Activated CD4-positive, alpha-beta T cell treated with anti-CD3 and anti-CD28 coated beads, Interleukin-2, amount 50 U/mL, for 4 hours (primary cell): ENCODE measurements at places on chromosomes 7 and 10.

GRCh38 chr7:67913604-67914003, 917.0 kb downstream of the TYW1 start:
- no peak for DNase-seq

- no peak for DNase-seq
Measured at GRCh38 chr10:130003787-130004613, 39.9 kb upstream of the EBF3 start.

GRCh38 chr7:148882192-148882591, 1.9 kb downstream of the EZH2 start:
- DNase-seq, result no peak

DNA sequence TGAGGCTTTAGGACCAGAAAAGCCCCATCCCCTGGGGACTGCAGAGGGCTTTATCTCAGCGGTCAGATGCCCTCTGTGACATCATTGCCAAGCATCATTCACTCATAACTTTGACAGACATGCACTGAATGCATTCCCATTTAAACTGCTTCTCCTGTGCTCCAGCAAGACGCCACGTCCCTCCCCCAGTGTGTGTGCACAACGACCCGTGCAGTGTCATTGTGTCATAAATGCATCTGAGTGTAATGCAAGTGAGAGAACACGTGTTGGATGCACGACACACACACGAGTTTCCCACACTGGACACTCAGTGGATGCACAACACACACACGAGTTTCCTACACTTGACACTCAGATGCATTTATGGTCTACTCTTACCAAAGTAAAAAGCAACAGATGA, 337.9 kb downstream of the PTPRN2 start:
- DNase-seq, result no peak

- DNase-seq, result no peak
Measured at GRCh38 chr10:115136616-115137015, 43.5 kb downstream of the ATRNL1 start.

DNA sequence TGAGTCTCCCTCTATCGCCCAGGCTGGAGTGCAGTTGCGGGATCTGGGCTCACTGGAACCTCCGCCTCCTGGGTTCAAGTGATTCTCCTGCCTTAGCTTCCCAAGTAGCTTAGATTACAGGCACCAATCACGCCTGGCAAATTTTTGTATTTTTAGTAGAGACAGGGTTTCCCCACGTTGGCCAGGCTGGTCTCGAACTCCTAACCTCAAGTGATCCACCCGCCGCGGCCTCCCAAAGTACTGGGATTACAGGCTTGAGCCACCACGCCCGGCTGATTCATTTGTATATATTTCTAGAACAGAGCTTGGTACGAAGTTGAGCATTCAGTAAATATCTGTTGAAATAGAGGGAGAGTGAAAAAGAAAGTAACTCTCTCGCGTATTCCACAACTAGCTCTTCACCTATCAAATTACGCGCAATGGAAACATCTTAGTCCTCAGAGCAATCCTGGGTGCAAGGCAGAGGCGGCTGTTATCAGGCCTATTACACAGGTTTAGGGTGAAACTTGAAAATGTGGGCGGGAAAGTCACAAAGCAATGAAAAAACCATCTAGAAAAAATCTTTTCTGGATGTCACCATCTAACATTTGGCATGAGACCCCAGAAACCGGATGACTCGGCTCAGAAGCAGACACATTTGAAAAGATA, 707 bp upstream of the GHITM start:
- DNase-seq, result peak; percentile 48

- DNase-seq, result no peak
Measured at GRCh38 chr10:3807211-3807927, 22.4 kb upstream of the KLF6 start.

DNA sequence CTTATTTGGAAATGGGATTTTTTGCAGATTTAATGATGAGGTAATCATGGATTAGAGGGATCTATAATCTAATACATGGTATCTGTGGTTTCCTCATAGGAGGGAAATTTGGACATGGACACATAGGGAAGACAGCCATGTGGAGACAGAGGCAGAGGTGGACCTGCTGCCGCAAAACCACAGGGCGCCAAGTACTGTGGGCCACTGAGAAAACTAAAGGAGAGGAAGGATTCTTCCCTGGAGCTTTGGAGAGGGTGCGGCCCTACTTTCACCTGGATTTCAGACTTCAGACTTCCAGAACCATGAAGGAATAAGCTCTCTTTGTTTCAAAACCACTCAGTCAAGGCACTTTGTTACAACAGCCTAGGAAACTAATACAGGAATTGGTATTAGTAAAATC, 149.4 kb upstream of the AKR1E2 start:
- DNase-seq, result no peak

DNA sequence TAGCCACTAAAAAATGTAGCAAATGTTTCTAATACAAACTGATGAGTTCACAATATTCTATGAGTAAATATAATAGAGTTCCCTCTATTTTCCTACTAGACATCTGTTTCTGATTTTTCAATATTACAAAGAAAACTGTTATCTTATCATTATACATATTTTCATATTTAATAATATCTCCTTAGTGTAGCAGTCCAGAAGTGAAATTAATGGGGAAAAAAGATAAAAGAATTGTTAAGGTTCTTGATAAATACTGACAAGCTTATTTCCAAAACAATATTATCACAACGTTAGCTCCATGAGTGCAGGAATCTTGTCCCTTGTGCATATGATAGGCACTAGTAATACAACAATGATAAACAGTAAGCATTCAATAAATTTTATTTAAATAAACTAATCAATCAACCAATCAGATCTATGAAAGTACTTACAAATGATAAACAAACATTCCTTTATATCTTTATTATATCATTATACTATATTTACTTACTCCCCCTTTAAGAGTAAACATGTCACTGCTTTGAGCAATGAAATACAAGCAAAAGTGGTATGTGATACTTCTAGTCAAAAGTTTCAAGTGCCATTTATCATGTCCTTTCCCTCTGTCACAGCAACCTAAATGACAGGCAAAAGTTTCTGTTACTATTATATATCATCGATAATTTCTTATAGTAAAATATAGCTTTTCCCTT, 103.1 kb downstream of the IMMP2L start:
- no peak for DNase-seq

DNA sequence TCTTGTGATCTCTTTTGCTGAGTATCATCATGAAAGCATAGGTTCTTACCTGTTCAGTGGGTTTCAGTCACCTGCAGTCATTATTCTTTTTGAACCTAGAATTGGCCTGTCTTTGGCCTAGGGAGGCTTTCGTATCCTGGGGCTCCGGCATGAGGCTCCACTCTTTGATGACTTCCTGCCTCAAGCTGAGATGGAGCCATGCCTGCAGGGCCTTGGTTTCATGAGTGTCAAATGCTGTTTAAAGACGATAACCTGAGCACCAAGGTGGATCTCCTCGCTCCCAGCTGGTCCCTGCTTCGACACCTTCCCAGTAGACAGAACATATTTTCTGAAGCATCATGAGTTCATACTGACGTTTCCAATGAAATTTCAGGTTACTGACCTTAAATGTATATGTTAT, 597.8 kb upstream of the FOXK1 start:
- DNase-seq, result no peak

DNA sequence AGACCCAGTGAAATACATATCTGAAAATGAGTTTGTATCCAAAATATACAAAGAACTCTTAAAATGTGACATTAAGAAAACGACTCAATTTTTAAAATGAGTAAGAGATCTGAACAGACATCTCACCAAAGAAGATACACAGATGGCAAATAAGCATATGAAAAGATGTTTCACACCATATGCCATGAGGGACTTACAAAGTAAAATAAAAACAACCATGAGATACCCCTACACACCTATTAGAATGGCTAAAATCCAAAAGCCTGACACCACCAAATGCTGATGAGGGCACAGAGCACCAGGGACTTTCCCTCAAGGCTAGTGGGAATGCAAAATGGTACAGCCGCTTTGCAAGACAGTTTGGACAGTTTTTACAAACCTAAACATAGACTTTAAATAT, 27.9 kb downstream of the GFRA1 start:
- DNase-seq, result no peak

DNA sequence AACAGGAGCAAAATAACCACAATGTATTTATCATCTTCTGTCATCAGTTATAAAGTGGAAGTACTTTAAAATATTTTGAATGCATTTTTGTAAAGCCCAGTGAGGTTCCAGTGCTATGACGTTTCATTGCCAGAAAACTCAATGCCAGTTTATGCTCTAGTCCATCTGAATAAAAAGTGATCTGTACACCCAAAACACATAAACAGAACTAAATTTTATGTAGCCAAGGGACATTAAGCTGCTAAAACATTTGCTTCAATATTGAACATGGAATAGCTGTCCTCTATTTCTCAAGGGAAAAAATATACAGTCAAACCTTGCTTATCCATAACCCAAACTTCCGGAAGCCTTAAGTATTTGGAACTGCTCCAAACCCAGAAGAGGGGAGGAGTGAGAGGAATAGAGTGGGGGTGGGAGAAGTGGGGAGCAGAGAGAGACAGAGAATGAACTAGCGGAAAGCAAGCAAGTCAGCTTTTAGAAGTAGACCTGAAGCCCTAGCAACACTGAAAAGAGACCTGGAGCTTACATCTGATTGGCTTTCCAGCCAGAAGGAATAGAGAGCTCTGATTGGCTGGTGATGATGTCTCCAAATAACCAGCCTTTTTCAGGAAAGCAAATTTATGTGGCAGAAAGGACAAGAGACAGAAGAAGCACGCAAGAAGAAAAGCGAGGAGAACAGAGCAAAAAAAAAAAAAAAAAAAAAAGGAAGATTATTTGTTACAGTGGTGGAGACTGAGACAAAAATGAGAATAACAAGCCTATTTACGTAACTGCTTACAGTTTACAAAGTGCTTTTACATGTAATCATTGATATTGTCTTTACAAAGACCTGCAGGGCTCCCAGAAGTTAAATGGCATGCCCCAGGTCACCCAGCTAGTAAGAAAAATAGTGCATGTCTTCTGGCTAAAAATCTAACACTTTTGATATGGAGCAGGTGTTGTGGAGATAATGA, 196.0 kb downstream of the RNLS start:
- no peak for DNase-seq

DNA sequence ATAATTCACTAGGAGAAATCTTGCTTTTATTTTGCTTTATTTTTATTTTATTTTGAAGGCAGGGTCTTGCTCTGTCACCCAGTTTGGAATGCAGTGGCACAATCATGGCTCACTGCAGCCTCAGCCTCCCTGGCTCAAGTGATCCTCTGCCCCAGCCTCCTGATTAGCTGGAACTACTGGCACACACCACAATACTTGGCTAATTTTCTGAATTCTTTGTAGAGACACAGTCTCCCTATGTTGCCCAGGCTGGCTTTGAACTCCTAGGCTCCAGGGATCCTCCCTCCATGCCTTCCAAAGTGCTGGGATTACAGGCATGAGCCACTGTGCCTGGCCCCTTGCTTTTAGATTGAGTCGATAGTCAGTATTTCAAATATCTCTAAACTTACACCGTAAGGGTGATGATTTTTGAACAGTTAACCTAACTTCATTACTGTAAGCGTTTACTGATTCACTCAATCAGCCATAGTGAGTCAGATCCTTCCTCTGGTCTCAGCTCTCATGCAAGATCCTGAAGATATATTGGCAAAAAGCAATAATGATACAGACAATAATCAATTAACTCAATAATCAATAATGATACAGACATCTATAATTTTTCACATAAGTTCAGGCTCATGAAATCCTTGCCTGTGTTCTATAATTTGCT, 239.5 kb downstream of the KIAA1217 start:
- DNase-seq, result no peak

DNA sequence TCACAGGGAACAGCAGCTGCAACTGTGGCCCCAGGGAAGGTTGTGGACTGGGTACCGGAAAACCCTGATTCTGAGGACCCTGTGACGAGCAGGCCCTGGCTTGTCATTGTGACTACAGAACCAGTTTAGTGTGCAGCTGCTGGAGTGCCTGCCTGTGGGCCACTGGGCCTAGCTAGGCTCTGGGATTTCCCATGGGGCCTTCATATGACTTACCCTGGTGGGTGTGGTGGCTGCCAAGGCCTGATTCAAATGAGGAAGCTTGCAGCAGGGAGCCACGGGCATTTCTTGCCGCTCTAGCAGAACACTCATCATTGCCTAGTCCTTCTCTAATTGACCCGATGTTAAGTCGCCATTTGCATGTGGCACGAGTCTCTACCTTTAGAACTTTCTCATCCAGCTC, 14.7 kb upstream of the CAMK2G start:
- DNase-seq, result no peak

DNA sequence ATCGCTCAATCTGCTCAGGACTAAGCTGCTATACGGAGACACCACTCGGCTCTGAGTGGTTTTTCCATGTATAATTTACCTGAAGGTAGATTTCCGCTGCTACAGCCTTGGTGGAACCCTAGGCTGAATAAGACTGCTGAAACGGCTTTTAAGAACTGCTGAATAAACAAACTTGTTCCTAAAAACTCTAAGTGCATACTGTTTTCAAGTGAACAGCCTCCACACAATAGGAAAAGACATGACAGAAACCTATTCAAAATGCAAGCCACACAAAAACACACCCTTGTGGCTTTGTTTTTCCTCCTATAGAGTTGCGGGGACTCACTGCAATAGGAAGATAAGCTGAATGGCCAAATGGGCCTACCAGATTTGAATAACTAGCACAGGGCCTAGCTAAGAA, 117.2 kb downstream of the UBE2H start:
- no peak for DNase-seq

GRCh38 chr10:89450901-89451300, 36.5 kb downstream of the IFIT5 start:
- no peak for DNase-seq

DNA sequence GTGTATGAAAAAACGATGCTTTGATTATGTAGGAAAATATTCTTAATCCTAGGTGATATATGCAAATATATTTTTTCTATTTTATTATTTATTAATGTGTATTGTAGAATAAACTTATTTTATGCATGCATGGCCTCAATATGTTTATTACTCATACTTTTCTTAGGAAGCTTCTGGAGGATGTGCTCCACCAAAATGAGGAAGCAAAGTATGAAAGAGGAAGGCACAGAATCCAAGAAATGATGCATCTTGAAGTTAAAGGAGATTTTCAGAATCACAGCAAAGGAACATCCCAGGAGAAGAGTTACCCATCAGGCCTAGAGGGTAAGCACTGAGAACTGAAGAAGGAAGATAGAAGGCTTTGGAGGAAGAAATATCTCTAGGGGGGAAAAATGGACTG, 35.0 kb upstream of the MRPS16 start:
- no peak for DNase-seq

DNA sequence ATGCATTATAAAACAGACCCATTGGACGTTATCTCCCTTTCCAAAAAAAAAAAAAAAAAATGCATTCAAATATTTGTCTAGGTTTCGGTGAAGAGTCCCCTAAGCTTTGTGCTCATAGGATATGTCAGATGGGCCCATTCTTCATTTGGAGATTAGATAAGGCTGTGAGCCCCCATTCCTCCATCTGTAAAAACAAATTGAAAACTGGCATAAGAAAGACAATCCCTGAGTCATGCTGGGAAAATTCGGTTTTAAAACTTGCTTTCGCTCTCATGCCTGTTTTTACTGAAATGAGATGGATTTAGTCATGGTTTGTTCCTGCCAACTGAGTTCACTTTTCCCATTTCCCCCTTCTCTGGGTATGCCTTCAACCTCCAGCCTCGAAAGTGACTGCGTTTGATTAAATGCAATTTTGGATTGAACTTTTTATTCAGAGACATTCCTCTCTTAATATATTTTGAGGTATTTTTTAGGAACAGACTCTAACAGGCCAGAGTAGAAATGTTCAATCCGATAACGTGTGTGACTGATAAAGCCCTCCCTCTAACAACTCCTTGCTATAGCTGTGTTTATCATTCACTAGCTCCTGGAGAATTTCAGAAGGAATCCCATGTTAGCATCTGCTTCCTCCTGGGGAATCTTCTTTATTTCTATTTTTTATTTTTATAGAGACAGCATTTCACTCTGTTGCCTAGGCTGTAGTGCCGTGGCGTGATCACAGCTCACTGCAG, 190.9 kb upstream of the LYZL2 start:
- no peak for DNase-seq

- DNase-seq, result no peak
Measured at GRCh38 chr7:142478479-142479220, 220.8 kb upstream of the PRSS58 start.
